NT2/D1 (cell line): ENCODE measurements at places on chromosomes 3 and 15.

DNA sequence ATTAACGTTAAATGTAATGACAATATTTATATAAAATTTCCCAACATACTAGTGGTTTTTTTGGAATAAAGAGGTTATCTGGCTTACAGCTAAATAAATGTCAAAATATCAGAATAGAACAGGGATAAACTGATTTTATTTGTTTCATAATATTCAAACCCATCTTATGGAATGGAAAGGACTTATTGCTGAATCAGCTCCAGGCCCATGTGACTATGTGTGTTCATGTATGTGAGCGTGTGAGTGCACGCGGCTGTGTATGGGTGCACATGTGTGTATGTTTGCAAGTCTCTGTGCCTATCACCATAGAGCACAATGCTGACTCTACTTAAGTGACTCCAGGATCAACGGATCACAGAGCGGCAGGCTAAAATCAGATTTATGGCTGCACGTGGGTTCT is 392.3 kb upstream of the GRM7 start:
- DNase-seq: no peak

- DNase-seq: peak; percentile 36
Observed at GRCh38 chr15:42704492-42704926, 32.4 kb downstream of the CDAN1 start.

DNA sequence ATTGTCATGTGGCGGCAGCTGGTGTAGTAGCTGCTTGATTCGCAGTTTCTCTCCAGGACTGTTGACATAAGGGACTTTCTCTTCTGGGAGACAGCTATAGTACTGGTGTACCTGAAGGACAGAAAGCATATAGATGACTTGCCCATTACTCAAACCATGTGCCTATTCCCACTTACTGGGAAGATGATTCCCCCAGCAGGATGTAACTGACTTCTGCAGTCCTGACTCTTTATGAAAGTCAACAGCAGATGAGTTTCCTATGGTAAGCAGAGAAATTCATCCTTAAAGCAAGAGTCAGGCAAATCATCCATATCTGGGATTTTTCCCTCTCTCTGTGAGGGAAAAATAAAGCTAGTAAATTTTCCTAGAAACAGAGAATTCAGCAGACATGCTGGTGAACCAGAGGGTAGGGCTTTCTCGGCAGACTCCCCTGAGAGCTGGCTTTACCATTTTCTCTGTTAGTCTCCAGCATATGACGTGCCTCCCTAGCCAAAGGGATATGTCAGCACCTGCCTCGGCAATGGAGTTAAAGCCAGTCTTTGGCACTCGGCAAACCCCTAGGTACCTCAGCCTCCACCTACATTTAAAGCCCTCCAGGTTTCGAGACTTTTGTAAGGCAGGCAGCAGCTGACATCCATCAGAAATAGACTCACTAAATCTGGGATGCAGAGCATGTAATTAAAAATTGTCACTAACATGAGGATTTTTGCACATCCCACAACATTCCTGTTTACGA is 62.1 kb downstream of the PRICKLE2 start:
- no peak for DNase-seq

- peak; percentile 57 for DNase-seq
Observed at GRCh38 chr15:98785807-98786621, 137.7 kb downstream of the IGF1R start.

GRCh38 chr15:23385886-23386430 is 31.4 kb downstream of the GOLGA8S start:
- no peak for DNase-seq

DNA sequence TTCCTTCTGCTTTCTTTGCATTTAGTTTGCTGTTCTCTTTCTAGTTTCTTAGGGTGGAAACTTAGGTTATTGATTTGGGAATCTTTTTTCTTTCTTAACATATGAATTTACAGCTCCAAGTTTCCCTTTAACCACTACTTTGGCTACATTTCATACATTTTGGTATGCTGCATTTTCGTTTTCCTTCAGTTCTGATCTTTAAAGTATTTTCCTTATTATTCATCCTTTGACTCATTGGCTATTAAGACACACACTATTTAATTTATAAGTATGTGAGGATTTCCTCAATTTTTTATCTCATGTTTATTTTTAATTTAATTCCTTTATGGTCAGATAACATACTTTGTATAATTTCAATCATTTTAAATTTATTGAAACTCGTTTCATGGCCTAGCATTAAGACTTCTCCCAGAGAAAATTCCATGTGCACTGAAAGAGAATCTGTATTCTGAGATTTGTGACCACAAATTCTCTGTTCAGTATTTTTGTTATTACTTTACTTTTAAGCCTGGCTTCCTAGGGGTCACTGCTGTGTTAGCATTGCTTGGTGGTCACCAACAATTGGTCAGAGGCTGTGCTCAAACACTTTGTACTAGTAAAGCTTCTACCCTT is 87.7 kb downstream of the CFAP20DC start:
- DNase-seq: no peak

GRCh38 chr3:135125171-135125801 is 330.2 kb downstream of the EPHB1 start:
- peak; percentile 43 for DNase-seq

- peak; percentile 44 for DNase-seq
Observed at GRCh38 chr3:53109891-53110771, 20.1 kb downstream of the RFT1 start.

- DNase-seq: no peak
Observed at GRCh38 chr15:69167218-69167846, 6.9 kb downstream of the GLCE start.

DNA sequence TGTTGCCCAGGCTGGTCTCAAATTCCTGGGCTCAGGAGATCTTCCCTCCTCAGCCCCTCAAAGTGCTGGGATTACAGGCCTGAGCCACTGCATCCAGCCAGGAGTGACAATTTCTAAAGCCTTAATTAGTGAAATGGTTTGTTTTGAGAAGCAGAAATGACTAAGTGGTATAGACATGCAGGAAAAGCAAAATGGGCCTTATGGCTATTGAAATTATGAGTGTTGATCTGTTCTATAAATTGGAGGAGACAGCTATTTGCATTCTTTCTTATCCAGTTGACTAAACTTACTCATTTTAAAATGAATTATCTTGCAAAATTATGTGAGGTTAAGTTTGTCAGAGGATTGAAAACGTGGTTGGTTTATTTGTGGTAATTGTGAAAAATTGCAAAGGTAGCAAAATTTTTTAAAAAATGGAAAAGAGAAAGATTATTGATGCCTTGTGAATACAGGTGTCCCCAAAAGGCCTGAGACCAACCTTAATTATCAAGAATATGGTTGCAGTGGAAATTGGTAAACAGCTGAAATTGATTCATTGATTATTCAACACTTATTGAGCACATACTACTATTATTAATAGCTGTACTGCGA is 7.9 kb downstream of the RAP2B start:
- no peak for DNase-seq

DNA sequence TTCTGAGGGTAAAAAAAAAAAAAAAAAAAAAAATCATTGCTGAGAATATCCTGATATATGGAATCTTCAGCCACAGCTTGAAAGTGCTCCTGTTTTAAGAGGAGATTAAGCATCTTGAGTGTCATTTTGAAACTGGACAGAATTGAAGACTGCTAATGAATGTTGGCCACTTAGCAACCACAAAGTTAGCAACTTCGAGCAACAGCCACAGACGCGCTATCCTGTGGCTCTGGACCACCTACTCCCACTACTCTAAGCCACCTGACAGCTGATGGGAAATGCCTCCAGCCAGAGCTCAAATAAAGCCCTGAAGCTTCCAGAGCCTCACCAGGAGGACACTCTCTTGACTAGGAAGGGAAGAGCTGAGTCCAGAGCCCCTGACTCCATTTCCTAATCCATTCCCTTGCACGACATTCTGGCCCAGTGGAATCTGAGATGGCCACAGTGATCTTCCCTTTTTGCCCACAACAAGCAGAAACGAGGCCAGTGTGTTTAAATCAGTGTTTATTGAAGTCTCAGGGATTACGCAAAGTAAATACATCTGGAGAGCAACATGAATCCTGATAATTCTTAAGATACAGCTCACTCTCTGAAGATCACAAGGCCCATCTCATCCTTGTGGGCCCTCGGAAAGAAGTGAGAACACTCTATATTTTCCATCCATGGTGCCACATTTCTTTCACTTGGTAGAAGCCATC is 58.6 kb downstream of the TMEM212 start:
- no peak for DNase-seq

DNA sequence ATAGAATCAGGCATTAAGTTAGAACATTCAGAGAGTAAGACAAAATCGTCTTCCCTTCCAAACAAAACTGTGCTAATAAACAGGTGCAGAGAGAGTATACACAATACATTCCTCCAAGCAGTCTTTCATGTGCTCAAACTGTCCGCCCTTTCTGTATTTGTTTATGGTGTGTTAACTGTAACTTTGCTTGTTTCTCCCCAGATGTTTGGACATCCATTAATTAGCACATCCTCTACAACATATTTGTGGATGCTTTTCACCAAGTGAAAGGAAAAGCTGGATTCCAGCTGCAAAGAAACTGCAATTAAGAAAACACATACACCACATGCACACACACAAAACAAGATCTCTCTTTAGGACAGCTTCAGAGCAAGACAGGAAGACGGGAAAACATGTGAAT is 912.6 kb downstream of the NTRK3 start:
- DNase-seq: no peak

GRCh38 chr3:157098823-157099185 is 61.1 kb downstream of the CCNL1 start:
- no peak for DNase-seq
